ENCODE measurements at places on chromosomes 6 and 20.

DNA sequence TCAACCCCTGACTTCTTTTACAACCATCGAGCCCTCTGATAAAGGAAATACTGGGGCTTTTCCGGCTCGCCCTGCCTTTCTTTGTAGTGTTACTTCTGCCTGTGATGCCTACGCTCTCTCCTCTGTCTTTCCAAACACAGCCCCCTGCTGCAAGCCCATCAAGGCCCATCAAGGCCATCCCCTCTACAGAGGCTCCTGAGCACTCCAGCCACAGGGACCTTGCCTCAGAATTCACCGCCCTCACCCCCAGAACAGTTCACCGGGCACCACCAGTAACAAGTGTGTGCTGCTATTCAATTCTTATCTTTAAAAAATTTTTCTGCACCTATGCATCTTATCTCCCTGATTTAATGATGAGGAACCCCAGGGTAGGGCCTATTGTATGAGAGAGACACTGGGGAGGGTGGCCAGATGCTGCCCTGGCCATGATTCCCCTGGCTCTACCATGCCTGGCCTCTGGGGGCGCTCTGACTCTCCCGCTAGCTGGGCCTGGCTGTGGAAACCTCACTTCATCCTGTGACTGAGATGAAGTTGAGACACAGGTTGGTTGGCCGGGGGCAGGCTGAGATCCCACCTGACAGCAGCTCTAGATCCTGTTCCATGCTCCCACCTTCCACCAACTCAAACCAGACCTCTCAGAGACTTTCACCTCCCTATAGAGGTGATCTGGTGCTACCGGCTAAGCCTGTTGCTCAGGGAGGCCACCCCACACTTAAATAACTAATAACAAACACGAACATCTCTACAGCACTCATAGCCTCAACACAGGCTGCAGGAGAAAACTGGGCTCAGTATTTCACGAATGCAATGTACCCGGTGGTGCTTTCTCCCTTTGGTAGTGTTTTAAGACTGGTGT is 19.2 kb upstream of the GLP1R start:
- DNase-seq = no peak

DNA sequence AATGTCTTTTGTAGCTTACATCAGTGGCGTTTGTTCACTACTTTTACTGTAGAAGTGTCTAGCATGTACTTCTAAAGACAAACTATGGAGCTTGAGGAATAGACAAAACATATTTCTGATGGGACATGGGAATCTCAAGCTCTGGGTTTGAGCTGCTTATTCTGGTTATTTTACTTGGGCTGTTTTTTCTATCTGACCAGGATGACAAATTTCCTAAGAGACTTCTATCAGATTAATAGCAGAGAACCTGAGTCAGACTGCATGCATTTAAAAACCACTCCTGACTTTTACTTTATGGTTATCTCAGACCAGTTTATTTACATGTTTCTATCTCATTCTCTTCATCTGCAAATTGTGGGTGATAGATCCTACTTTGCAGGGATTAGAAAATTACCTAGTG is 1282.3 kb upstream of the GJE1 start:
- no peak for DNase-seq

- peak; percentile 65 for DNase-seq
These were observed 21.1 kb downstream of the RTN4IP1 start for GRCh38 chr6:106608080-106608668.

DNA sequence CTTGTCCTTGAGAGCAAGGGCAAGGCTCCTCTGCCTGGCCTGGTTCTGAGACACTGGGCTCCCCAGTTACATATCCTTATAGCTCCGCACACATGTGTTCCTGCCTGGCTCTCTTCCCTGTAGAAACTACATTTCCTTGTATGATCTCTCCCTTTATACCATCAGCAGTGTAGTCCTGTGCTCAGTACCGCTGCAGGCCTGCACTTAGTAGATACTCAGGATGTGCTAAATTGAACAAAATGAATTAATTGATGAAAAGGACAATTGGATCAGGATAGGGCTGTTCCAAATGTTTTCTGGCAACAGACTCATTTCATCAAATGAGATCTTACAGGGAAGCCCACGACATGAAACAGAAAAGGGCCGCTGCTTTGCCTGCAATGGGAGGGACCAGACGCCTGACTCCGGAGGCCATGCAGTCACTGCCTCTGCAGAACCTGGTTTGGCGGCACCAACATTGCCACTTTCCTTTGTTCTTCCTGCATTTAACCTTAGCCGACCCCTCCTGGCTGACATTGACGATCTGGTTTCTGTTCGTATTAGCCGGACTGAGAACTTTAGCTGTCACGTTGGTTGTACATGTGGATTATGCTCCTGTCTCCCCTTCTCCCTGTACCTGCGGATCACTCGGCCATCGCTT is 53.3 kb downstream of the CHMP4B start:
- no peak for DNase-seq

DNA sequence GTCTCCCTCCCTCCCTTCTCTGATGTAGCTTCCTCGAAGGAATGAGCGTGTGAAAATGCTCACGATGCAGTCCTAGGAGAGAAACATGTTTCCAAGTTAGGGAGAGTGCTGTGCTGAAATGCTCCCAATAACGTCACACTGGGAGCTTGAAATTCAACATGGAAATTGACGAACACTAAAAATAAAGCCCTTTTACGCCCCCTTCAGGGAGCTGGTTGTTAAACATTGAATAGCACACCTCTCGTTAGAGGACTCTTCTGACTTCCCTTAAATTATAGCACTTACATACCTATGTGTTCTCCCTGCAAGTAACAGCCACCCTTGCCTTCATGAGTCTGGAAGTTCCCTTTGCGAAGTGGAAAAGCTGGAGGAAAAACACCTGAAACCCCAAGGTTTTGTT is 88.6 kb downstream of the BFSP1 start:
- no peak for DNase-seq

DNA sequence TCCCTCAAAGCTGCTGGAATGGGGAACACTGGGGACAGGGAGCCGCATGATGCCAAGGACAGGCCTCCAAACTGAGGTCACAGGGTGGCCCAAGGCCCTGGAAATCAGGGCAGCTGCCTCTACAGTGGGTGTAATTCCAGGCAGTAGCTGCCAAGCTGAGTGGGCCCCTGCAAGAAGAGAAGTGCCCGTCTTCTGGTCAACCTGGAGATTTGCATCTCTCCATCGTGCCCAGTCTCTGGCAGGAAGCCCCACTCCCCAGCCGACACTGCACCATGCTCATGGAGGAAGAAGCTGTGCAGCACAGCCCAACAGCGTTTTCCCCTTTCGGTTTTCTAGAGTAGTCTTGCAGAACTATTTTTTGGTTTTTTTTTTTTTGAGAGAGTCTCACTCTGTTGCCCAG is 2.2 kb upstream of the FAM209A start:
- DNase-seq = no peak

DNA sequence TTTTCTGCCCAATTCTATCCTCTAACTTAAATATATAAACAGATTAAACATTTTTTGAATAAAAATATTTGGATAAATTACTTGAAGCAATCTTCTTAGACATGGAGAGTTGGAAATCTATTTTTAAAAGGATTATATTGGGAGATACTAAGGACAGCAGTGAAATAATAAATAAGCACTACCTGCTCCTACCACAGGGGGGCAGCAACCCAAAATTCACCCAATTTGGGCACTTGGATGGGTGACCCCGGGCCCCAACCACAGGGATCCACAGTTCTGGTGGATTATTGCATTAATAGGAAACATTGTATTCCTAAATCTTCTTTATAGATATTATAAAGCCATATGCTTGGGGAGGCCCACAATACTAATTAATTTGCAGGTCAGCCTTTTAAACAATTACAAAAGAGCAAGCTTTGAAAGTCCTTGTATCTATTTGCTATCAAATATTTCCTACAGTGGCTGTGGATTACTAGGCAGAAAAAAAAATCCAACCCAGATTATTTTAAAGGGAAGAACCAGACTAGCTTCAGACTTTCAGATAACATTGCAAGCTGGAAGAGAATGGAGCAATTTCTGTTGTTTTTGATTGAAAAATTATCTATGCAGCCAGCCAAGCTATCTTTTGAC is 66.4 kb upstream of the PDE10A start:
- peak; percentile 1 for DNase-seq

- no peak for DNase-seq
These were observed 727.6 kb downstream of the PTPRT start for GRCh38 chr20:42461965-42462593.

DNA sequence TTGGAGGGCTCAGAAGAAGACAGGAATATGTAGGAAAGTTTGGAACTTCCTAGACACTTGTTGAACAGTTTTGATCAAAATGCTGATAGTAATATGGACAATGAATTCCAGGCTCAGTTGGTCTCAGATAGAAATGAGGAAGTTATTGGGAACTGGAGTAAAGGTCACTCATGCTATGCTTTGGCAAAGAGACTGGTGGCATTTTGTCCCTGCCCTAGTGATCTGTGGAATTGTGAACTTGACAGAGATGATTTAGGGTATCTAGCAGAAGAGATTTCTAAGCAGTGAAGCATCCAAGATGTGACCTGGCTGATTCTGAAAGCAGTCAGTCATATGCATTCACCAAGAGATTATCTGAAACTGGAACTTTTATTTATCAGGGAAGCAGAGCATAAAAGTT is 45.1 kb downstream of the FRK start:
- no peak for DNase-seq

GRCh38 chr6:141326426-141326825 is 806.3 kb upstream of the GJE1 start:
- DNase-seq = no peak

DNA sequence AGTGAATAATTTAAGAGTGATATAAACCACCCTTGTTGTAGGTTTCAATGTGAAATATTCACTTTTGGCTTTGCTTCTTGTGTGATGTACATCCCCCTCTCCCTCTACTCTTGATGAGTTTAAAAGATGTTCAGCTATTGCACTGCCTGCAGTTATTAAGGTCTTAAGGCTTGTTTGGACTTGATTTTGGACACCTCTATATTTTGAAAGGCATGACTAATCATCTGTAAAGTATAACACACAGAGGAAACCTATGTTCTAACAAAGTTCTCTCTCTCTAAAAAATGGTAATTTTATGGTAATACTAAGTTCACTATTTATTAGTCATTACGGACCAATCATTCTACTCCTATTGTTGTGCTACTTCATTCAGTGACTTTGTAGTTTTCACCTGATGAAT is 1719.9 kb downstream of the GRIK2 start:
- no peak for DNase-seq

GRCh38 chr6:136289327-136289578 is 393 bp downstream of the BCLAF1 start:
- peak; percentile 88 for DNase-seq

DNA sequence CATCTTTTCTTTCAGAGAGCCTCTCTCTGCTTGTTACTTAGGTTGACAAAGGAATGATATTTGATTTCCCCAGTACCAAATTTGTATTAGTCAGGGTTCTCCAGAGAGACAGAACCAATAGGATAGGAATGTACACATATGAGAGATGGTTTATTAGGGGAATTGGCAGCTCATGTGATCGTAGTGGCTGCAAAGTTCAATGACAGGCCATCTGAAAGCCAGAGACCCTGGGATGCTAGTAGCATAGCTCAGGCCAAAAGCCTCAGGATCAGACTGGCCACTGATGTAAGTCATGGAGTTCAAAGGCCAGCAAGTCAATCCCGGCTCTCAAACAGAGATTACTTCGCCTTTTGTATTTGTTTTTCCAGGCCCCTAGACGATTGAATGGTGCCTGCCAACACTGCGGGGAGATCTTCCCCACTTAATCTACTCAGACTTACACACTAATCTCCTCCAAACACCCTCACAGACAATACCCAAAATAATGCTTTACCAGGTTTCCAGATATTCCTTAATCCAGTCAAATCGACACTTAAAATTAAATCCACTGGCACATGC is 215.5 kb downstream of the ALDH8A1 start:
- no peak for DNase-seq

DNA sequence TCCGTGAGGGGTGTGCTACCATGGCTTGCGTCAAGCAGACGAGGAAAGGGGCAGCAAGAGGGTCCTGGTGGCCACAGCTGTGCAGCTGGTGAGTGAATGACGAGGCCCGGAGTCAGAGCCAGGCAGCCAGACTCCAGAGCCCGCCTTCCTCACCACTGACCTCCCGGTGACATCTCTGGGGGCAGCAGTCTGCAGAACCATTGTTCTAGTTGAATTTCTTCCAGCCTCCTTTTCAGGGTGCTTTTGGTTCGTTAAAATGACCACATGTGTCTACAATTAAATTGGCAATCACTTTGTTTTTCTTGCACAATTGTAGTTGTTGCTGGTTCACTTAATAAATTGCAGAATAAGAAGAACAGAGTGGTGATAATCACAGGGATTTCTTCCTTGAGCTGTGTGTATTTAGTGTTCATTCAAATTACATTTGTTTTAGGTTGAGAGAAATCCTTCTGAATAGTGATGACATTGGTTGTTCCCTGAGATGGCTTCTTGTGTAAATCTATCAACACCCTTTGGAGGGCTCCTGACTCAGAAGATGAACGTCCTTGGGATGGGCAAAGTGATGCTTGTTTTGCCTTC is 96.4 kb downstream of the TULP4 start:
- DNase-seq = no peak

DNA sequence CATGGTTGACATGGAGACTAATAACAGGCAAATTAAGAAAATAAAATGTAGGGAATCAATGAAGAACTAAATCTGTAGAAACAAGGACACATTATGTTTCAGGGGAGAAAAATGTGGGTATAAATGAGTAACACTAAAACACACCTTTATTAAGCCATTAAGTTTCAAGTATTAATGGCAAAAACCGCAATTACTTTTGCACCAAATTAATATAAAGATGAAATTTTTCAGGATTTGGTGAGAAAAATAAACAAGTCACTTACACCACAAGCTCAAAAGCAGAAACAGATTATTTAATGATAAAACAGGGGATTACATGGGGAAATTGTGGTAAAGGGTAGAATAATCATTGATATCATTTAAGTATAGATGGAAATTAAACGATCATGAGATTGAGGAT is 793.8 kb upstream of the FLRT3 start:
- DNase-seq = no peak

DNA sequence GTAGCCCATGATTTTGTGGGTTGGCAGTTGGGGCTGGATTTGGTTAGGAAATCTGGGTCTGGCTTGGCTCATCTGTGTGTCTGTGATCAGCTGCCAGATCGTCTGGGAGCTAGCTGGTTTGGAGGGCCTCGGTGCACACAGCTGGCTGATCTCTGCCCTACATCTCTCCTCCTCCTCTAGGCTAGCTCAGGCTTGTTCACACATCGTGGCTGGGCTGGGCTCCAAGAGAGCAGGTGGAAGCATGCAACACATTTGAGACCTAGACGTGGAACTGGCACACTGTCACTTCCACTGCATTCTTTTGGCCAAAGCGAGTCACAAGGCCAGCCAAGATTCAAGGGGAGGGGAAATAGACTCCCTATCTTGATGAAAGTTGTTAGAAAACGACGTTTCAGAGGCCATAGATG is 15.9 kb downstream of the NDUFAF5 start:
- no peak for DNase-seq

GRCh38 chr6:166097914-166098522 is 69.6 kb downstream of the TBXT start:
- DNase-seq = no peak

DNA sequence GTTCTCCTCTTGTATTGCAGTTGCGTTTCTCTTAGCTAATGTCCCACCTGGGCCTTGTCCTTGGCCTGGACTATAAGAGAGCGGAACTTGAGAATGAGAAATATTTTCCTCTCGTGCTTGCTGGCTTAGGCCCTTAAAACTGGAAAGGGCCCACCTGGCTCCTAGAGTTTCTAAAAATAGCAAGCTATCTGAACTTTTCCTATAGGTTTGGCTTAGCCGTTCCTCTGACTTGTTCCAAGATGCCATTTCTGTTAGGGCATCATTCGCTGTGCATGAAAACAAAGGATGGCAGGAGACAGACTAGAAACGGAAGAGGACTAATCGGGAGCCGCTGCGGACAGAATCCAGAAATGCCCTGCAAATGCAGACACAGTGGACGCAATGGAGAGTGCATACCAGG is 4.5 kb downstream of the RIPOR3 start:
- DNase-seq = no peak

Data from T-helper 1 cell (primary cell).